Right lobe of liver (tissue), 6 donors: ENCODE measurements at places on chromosomes 16 and 17.

DNA sequence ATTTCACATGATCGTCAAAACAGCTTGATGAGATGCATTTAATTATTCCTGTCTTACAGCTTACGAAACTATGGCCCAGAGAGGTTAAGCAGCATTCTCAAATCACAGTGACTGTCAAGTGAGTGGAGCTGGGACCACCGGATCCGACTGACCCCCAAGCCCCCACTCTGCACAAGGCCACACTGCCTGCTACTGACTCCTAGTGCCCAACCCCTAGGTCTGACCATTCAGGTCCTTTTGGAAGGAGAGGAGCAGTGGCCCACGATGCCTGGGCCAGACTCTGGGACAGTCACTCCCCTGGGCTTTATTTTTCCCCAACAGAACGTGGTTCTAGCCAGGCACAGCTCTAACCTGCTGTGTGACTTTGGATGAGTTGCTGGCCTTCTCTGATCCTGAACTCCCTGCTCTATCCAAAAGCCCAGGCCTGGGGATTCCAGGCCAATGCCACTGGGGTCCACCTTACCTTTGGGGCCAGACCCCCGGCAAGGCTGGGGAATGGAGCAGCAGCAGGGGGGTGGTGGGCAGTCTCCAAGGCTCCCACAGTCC lies 9.9 kb downstream of the TSPOAP1 start:
- peak; percentile 10 for DNase-seq

DNA sequence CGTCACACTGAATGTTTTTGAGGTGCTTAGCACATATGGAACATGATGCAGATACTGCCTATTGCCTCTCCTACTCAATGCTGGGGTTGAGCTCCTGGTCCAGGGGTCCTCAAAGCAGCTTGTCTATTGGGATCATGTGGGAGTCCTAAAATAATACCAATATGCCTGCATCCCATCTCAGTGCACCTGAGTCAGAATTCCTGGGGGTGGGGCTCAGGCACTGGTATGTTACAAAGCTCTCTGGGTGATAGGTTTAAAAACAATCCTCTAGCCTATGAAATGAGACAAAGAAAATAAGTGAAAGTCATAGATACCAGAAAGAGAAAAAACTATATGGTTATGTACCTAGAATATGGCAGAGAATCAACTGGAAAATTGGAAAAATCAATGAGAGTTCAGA lies 156.6 kb upstream of the NLRP1 start:
- DNase-seq: no peak

GRCh38 chr17:81338274-81339190 lies 43.4 kb upstream of the SLC38A10 start:
- peak; percentile 63 for DNase-seq

GRCh38 chr16:55037046-55037445 lies 106.4 kb downstream of the IRX5 start:
- no peak for DNase-seq
